Activated CD4-positive, alpha-beta T cell treated with anti-CD3 and anti-CD28 coated beads for 36 hours (primary cell): ENCODE measurements at places on chromosomes 2 and 18. TPM values are rescaled to one million over a fixed set of nuclear protein-coding genes. Genes with fewer than 3 reads are reported as not detected.

Gene MLPH
- 1.2 TPM for total RNA-seq

Gene STARD6
- total RNA-seq: not detected

Gene MAPK4
- not detected for total RNA-seq

Gene POLR1B
- 63.3 TPM for total RNA-seq

Gene ARHGAP15
- 62.6 TPM for total RNA-seq

Gene AQP12A
- not detected for total RNA-seq

Gene RAB6C
- not detected for total RNA-seq
